Karpas-422 (cell line): ENCODE measurements at places on chromosomes 4 and X.

GRCh38 chr4:46131498-46132057, 7.7 kb upstream of the GABRG1 start:
- H3K27me3 ChIP-seq: no peaks in the 10 kb centered on the region
- no peak overlapping the region for H3K27ac ChIP-seq
- H3K4me1 ChIP-seq: no peaks in the 10 kb centered on the region
- DNase-seq: no peak
- no peak overlapping the region for H3K4me3 ChIP-seq

DNA sequence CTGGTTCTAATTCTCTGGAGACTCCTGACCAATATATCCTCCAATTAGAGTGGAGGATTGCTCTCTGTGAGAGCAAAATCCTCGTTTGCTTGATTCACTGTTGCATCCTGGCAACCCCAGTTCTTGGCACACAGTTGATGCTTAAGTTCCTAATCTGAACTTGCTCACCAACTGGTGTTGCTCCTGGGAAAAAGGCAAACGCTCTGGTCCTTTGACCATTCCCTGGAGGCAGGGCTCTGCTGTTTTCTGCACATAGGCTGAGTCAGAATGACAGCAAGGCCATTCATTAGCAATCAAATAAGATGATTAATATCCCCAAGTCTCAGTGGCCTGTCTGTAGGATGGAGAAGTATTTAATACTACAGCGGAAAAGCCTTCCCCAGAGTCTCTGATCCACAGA, 172.7 kb upstream of the TBC1D9 start:
- H3K27me3 ChIP-seq: no peaks in the 10 kb centered on the region
- H3K4me3 ChIP-seq: no peak overlapping the region
- no peaks in the 10 kb centered on the region for H3K36me3 ChIP-seq
- H3K4me1 ChIP-seq: no peaks in the 10 kb centered on the region
- no peak overlapping the region for H3K27ac ChIP-seq
- DNase-seq: no peak

DNA sequence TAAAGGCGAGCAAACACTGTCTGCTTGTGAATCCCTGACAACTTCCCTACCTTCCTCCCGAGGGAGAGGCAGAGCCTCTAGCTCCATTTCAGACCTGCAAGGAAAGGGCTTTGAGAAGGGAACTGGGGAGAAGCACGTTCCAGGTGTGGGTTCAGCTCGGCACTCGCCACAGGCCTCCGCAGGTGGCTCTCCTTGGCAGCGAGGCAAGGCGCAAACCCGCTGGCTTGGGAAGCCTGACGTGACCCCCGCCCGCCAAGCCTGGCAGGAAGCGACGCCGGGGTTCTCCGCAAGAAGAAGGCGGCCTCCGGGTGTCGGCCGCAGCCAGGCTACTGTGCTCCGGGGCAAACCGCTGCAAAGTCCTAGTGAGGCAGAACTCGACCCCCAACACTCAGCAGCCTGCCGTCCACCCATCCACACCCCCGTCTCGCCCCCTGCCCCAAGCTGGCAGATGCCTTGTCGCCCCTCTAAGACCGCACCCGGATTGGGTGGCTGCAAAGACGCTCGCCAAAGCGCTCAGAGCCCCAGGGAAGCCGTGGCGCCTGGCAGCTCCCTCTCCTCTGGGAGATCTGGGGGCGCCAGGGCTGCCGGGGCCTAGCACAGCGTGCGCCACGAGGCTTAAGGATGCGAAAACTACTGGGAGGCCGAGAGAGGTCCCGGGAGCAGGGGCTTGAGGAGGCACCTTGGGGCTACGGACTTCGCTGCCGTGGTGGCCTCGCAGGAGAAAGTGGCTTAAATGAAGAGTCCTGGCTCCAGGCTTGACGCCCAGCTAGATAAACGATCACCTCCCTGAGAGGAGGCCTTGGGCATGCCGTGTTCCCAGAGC, 21.8 kb downstream of the NKX3-2 start:
- H3K27ac ChIP-seq: no peak overlapping the region
- H3K36me3 ChIP-seq: no peaks in the 10 kb centered on the region
- H3K4me3 ChIP-seq: no peak overlapping the region
- DNase-seq: no peak

GRCh38 chr4:109207061-109207460, 95.4 kb downstream of the COL25A1 start:
- H3K36me3 ChIP-seq: no peaks in the 10 kb centered on the region
- H3K27me3 ChIP-seq: no peaks in the 10 kb centered on the region
- no peaks in the 10 kb centered on the region for H3K4me1 ChIP-seq
- no peak for DNase-seq
- no peak overlapping the region for H3K27ac ChIP-seq

DNA sequence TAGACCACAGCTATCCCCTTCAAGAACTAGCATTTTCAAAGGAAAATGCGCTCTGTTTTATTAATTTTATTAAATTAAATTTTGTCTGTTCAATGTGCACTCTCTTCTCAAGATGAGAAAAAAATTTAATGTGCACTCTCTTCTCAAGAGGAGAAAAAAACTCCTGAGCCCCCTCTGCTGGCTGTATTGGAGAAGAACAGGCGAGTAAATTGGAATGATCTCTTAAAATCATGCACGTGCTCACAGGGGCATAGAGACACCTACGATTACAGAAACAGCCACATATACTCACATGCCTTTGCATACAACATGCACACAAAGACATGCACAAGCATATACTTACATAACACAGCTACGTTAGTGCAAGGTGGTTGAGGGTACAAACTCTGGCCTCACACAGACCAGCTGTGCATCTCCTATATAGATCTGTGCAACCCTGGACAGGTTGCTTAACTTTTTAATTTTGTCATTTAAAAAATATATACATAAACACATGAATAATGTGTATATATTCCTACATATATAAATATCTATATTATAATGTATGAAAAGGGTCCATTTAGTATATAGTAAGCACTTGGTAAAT, 176.2 kb upstream of the CXorf66 start:
- no peak overlapping the region for H3K27ac ChIP-seq
- DNase-seq: peak; percentile 79
- H3K27me3 ChIP-seq: no peaks in the 10 kb centered on the region
- no peaks in the 10 kb centered on the region for H3K36me3 ChIP-seq
- H3K4me3 ChIP-seq: no peak overlapping the region

GRCh38 chr4:32396507-32397070, 1676.4 kb downstream of the PCDH7 start:
- no peak overlapping the region for H3K27ac ChIP-seq
- DNase-seq: no peak
- no peak overlapping the region for H3K4me3 ChIP-seq

DNA sequence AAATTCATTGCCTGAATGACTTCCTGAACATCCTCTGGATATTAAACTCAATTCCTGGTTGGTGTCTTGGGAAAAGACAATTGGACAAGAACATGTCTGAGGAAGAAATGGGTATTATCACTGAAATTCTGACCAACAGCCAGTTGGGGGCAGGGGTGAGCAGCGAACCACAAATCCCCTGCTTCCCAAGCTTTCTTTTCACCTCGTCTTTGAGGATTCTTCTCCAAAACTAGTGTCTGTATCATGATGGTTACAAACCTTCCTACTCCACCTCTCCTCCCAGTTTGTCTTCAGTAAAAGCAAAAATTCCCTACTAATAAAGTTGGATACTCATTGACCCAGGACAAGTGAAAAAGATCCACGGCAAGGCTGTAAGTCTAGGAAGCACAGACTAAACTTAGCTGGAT, 48.3 kb upstream of the WDR1 start:
- H3K4me1 ChIP-seq: no peaks in the 10 kb centered on the region
- no peaks in the 10 kb centered on the region for H3K27me3 ChIP-seq
- DNase-seq: no peak

DNA sequence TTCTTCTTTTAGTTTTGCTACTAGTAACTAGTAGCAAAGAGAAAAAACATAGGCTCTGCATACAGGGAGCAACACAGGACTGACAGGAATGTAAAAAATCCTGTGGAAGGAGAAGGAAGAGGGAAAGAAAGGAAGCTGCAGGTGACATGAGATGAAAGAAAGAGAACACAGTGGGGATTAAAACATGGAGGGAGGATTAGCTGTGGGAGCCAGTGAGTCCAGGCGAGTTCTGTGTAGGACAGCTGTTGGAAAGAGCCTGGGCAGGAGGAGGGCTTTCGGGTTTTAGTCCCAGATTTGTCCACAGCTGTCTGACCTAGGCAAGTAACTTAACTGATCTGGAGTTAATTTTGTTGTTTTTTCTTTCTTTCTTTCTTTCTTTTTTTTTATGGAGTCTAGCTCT, 21.6 kb downstream of the CCNG2 start:
- H3K4me3 ChIP-seq: no peak overlapping the region
- H3K36me3 ChIP-seq: no peaks in the 10 kb centered on the region
- H3K27ac ChIP-seq: no peak overlapping the region
- no peak for DNase-seq
- H3K4me1 ChIP-seq: no peaks in the 10 kb centered on the region

GRCh38 chr4:109432696-109433095, 919 bp upstream of the SEC24B start:
- no peaks in the 10 kb centered on the region for H3K36me3 ChIP-seq
- peak; percentile 55 for DNase-seq
- peaks cover 39% of the 10 kb centered on the region for H3K4me1 ChIP-seq
- H3K4me3 ChIP-seq: peak overlapping the region; percentile 86

DNA sequence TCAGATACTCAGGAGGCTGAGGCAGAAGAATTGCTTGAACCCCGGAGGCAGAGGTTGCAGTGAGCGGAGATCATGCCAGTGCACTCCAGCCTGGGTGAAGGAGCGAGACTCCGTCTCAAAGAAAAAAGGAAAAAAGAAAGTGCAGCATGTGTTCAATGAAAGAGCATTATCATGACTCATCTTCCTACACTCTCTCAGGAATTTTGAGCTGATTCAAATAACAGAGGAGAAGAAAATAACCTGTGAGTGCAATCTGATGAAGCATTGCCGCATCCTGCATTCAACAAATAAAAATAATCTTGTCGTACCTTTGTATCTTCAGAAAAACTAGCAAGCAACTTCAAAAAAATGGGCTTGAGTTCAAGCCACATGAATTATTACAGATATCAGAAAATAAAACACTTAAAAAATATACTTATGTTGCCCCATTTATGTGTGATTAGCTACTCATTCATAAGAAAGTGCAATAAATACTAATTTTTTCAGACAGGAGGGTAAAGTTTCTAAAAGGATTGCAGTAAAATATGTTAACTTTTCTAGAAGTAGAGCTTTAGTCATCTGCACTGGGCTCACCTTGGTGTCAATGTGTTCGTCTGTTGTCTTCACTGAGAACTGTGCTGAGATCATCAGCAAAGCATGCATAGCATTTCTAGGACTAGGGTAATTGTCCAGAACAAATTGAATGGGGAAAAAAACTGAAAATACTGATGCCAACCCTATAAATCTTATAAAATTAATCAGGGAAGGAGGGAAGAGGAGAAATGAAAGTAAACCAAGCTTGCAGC, 90.4 kb upstream of the VCX3B start:
- no peak overlapping the region for H3K27ac ChIP-seq
- no peaks in the 10 kb centered on the region for H3K27me3 ChIP-seq
- no peaks in the 10 kb centered on the region for H3K4me1 ChIP-seq
- no peak for DNase-seq
- H3K36me3 ChIP-seq: no peaks in the 10 kb centered on the region

DNA sequence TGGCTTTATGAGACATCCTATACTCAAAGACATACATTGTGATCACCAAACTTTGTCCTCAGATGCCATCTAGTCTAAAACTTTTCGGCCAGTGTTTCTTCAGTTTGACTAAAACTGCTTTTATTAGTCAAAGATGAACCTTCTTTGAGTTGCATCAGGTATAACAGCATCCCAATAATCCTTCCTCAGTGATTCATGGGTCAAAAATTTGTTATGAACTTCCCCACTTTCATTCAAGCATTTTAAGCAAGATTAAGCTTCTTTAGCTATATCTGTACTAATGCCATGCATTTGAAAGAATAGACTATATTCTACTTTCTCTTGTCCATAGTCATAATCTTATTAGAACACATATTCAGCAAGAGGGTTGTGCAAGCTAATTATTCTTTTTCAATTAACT, 1070.4 kb upstream of the ADGRL3 start:
- H3K4me3 ChIP-seq: no peak overlapping the region
- no peak overlapping the region for H3K27ac ChIP-seq
- no peaks in the 10 kb centered on the region for H3K27me3 ChIP-seq
- no peaks in the 10 kb centered on the region for H3K36me3 ChIP-seq
- DNase-seq: no peak

GRCh38 chr4:14018191-14018853, 390.8 kb upstream of the BOD1L1 start:
- no peaks in the 10 kb centered on the region for H3K36me3 ChIP-seq
- H3K27ac ChIP-seq: no peak overlapping the region
- no peak overlapping the region for H3K4me3 ChIP-seq
- H3K4me1 ChIP-seq: no peaks in the 10 kb centered on the region
- DNase-seq: no peak

DNA sequence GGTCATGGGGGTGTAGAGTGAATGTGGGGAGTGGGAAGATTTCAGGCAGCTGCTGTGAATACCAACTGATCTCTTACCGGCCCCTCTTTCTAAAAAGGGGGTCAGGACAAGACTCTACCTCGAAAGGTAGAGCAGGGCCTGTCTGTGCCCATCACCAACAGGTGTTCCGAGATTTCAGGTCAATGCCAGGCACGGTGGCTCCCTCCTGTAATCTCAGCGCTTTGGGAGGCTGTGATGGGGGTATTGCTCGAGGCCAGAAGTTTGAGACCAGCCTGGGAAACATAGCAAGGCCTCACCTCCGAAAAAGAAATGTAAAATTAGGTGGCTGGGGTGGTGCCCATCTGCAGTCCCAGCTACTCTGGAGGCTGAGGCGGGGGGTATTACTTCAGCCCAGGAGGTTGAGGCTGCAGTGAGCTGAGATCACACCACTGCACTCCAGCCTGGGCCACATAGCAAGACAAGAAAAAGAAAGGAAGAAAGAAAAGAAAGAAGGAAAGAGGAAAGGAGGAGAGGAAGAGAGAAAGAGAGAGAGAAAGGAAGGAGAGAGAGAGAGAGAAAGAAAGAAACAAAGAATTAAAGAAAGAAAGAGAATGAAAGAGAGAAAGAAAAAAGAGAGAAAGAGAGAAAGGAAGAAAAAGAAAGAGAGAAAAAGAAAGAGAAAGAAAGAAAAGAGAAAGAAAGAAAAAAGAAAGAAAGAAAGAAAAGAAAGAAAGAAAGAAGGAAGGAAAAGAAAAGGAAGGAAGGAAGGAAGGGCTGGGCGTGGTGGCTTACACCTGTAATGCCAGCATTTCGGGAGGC, 50.1 kb downstream of the CRLF2 start:
- H3K36me3 ChIP-seq: no peaks in the 10 kb centered on the region
- no peaks in the 10 kb centered on the region for H3K4me1 ChIP-seq
- no peak overlapping the region for H3K4me3 ChIP-seq

GRCh38 chrX:19707246-19707871, 180.0 kb downstream of the SH3KBP1 start:
- H3K27me3 ChIP-seq: no peaks in the 10 kb centered on the region
- peaks cover 47% of the 10 kb centered on the region for H3K4me1 ChIP-seq
- no peak overlapping the region for H3K27ac ChIP-seq
- DNase-seq: no peak

GRCh38 chr4:173014113-173014558, 154.5 kb upstream of the GALNT7 start:
- no peaks in the 10 kb centered on the region for H3K27me3 ChIP-seq
- H3K4me1 ChIP-seq: no peaks in the 10 kb centered on the region
- no peak overlapping the region for H3K4me3 ChIP-seq
- no peak overlapping the region for H3K27ac ChIP-seq
- H3K36me3 ChIP-seq: no peaks in the 10 kb centered on the region
- DNase-seq: no peak

GRCh38 chr4:59664771-59665170, 1535.4 kb upstream of the ADGRL3 start:
- H3K4me1 ChIP-seq: no peaks in the 10 kb centered on the region
- DNase-seq: no peak
- no peaks in the 10 kb centered on the region for H3K36me3 ChIP-seq
- H3K4me3 ChIP-seq: no peak overlapping the region
- H3K27ac ChIP-seq: no peak overlapping the region
- no peaks in the 10 kb centered on the region for H3K27me3 ChIP-seq
